Stimulated activated CD8-positive, alpha-beta memory T cell treated with anti-CD3 and anti-CD28 coated beads, Interleukin-2, amount 100 ng/mL, for 1 hour (primary cell): ENCODE measurements at places on chromosomes 12 and 14.

- no peak for DNase-seq
Measured at GRCh38 chr14:38089123-38089522, 118.6 kb upstream of the SSTR1 start.

GRCh38 chr14:73392329-73393257 lies 65.8 kb downstream of the NUMB start:
- DNase-seq: no peak

- no peak for DNase-seq
Measured at GRCh38 chr14:87630846-87631245, 362.1 kb downstream of the GALC start.

- no peak for DNase-seq
Measured at GRCh38 chr12:121297435-121297991, 1.0 kb upstream of the CAMKK2 start.

GRCh38 chr14:51308866-51309265 lies 68.8 kb downstream of the TMX1 start:
- no peak for DNase-seq

GRCh38 chr12:65560286-65560685 lies 264.0 kb upstream of the HMGA2 start:
- DNase-seq: no peak

GRCh38 chr12:43147878-43148277 lies 404.1 kb downstream of the ADAMTS20 start:
- no peak for DNase-seq

- DNase-seq: no peak
Measured at GRCh38 chr12:88299567-88300101, 157.5 kb downstream of the TMTC3 start.

DNA sequence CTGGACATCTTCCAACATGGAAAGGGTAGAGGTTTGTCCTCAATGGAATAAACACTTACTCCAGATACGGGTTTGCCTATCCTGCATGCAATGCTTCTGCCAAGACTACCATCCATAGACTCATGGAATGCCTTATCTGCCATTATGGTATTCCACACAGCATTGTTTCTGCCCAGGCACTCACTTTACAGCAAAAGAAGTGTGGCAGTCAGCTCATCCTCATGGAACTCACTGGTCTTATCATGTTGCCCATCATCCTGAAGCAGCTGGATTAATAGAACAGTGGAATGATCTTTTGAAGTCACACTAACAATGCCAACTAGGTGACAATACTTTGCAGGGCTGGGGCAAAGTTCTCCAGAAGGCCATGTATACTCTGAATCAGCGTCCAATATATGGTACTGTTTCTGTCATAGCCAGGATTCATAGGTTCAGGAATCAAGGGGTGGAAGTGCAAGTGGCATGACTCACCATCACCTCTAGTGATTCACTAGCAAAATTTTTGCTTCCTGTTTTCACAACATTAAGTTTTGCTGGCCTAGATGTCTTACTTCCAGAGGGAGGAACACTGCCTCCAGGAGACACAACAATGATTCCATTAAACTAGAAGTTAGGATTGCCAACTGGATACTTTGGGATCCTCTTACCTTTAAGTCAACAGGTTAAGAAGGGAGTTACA lies 140.4 kb downstream of the SLC35F4 start:
- DNase-seq: no peak

GRCh38 chr12:45257185-45257930 lies 41.5 kb downstream of the ANO6 start:
- DNase-seq: no peak

GRCh38 chr12:52606581-52607218 lies 5.4 kb upstream of the KRT72 start:
- no peak for DNase-seq

DNA sequence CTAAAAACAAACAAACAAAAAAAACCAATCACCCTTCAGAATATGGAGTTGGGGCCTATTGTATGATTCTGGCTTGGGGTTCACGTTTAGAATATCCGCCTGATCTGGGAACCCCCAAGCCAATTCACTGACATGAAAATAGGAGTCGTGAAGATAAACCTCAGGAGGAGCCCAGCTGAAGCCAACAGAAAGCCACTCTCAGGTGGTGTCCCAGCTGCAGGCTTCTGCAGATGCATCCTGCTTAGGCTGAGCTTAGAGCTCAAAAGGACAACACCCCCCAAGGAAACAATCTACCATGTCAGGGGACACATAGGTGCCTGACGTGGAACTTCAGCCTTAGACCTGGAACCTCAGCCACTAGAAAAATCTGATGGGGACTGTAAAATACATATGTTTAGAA lies 51.9 kb downstream of the SYNE3 start:
- no peak for DNase-seq

DNA sequence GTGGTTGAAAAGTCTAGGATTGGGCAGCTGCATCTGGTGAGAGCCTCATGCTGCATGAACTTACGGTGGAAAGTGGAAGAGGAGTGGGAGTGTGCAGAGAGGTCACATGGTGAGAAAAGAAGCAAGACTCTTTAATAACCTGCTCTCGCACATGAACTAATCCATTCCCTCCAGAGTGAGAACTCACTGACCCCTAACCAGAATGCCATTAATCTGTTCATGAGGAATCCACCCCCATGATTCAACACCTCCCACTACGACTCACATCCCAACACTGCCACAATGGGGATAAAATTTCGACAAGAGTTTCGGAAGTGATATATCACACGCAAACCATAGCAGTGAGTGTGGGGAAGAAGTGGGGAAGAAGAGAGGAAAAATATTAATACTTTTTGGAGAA lies 377.4 kb downstream of the NAV3 start:
- no peak for DNase-seq

DNA sequence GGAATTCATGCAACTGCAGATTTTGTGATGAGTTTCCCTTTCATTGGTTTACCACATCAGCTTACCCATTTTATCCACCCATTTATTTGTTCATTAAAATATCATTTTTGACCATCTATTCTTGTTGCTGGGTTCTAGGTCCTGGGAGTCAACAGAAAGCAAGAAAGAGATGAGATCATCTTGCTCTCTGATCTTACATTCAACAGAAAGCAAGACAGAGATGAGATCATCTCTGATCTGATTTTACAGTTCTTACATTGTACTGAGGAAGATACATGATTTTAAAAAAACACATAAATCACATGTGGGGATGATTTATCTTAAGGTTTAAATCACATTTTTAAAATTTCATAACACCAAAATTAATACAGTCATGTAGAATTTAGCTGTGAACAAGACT lies 2.3 kb downstream of the TAS2R46 start:
- no peak for DNase-seq

DNA sequence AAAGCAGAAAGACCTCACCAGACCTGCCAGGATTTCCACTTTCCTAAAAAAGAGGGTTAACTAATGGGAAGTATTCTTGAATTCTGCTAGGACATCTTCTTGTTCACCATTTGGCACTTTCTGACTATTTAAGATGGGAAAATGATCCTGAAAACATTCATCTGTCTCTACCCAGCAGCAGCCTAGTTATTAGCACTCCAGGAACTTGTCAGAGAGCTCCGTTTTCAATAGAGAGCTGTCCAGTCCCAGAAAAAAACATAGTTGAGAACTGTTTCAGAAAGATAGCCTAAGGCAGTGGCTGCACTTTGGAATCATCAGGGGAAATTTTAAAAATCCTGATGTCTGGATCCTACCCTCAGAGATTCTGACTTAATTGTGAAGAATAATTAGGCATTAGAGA lies 22.1 kb upstream of the CEP83 start:
- no peak for DNase-seq

DNA sequence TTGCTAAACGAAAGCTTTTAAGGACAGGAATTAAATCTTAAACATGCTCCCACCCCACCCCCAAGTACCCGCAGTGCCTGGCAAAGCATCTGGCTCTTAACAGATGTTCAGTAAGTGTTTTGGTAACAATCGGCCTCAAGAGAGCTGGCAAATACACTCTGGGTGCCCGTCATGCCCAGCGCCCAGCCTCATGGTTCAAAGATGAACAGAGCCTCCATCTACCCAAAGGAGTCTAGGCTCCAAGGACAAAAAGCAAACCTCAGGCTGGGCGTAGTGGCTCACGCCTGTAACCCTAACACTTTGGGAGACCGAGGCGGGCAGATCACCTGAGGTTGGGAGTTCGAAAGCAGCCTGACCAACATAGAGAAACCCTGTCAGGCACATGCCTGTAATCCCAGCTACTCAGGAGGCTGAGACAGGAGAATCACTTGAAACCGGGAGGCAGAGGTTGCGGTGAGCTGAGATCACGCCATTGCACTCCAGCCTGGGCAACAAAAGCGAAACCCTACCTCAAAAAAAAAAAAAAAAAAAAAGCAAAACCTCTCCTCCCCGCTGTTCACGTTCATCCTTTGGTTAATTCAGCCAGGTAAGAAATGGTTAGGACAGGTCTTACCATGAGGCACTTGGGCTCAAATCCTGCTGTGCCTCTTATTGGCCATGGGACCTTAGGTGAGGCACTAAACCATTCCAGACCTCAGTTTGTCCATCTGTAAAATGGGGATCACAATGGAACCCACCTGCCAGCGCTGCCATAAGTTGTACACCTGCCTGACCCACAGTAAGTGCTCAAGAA lies 151.3 kb downstream of the BCL11B start:
- no peak for DNase-seq

GRCh38 chr12:46414591-46415268 lies 42.2 kb upstream of the SLC38A2 start:
- no peak for DNase-seq

GRCh38 chr14:34837801-34838322 lies 37.3 kb downstream of the BAZ1A start:
- DNase-seq: no peak

DNA sequence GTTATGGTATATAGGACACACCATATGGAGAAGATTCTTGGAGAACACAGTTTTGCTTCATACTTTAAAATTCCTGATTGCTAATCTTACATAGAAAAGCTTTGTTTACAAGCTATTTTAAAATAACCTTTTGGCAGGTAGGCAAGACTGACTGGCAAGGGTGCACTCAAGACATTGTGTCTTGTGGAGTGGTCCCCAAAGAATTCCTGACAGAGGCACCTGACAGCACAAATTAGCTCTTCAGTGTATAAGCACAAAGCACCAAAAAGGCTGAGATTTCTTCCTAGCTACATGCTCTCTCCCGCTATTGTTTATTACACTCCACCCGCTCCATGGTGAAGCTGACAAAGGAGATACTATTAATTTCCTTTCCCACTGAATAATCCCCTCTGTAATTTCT lies 139.4 kb downstream of the MON2 start:
- no peak for DNase-seq

DNA sequence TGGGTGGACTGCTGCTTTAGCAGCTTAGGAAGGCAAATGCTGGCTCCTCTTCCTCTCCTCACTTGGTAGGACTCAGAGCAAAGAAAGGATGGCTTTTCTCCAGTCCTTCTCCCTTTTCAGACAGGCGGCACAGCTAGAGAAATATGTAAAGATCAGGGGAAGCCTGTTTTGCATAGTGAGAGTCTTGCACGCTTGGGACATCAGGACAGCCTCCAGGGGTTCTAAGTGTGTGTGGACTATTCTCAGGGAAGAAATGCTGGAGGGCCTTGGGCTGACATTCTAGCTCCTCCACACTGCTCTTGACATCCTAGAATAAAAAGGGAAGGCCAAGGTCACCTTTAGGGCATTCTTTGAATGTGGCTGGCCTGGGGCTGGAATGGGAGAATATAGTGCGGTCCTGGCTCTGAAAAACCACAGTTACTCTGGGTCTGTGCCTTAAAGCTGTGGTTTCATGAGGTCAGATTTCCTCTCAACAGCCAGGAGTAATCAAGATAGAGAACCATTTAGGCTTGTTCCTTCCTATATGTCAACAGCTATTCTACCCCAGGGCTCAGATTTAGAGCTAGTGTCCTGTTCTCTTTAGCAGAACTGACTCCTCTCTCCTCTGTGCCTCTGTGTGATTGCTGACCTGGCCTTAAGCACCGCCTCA lies 24.3 kb downstream of the CMA1 start:
- no peak for DNase-seq
